ENCODE measurements at places on chromosomes 3 and 15.

GRCh38 chr15:38471974-38472373 lies 18.0 kb downstream of the FAM98B start:
- DNase-seq, result no peak

DNA sequence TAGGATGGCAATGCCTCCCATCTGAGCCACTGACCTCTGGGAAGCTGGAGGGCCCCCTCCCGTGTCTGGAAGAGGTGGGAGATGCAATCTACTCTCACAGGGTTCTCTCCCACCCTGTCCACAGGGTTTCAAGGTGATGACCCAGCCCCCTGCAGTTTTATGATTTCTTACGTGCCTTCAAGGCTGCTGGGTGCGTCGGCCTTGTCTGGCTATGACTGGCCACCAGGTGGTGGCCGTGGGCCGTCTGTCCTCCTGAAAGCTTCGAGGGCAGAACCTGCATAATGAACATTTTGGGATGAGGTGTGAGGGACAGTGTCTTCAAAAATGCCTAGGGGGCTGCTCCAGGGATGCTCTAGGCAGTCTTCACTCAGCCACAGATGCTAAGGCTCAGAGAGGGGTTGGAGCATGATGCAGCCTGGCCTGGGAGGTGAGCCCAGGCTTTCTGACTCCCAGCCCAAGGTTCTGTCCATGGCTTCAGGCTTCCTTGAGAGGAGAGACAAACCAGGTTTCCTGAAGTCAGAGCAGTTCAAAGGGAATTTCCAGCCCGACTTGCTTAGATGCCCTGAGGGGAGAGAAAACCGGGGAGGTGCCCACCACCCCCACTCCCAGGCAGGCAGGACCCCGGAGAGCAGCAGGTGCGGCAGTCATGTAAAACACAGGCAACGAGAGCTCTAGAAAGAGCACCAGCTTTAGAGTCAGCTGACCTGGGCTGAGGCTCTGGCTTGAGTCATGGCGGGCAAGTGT lies 18.7 kb downstream of the ISG20 start:
- DNase-seq, result no peak

DNA sequence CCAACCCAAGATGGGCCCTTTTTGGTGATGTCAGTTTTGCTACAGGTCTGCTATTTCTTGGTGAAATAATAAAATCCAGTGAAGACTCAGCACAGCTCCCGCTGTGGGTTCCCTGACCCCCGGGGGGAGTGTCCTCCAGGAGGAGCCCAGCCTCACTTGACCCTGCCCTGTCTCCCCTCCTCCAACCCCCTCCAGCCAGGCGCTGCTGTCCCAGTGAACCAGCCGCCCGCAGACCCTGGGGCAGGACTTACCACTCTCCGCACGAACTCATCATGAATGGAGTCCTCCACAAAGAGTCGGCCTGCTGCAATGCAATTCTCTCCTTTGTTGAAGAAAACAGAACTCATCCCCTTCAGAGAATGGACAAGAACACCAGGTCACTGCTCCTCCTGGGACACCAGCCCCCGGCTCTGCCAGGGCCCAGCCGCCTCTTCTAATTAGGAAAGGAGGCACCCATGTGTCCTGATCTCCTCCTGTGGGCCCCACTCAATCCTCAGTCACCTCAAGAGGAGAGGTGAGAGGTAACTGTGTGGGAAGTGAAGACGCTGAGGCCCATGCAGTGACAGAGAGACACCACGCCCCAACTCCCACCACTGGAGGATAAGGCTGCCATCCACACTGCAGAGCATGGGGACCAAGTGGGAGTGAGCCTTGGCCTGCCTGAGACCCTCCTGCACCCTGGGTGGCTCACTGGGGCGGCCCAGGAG lies 28.8 kb upstream of the SLC41A3 start:
- no peak for DNase-seq

DNA sequence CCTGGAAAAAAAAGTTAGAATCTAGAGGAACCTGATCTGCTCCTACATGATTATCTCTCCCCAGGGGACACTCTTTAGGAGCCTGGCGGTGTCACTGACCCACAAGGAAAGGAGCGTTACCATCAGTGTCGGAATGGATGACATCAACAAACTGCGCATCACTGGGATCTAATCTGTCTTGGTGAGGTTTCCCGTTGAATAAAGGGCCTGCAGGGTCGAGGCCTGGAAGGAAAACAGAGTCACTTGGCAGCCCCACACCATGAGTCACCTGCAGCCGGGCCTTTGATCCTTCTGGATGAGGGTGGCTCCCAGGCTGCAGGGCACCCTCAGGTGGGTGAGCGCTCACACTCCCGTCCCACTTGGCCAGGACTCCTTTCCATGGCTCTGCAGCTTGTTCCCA lies 25.0 kb downstream of the LIPH start:
- DNase-seq, result no peak

DNA sequence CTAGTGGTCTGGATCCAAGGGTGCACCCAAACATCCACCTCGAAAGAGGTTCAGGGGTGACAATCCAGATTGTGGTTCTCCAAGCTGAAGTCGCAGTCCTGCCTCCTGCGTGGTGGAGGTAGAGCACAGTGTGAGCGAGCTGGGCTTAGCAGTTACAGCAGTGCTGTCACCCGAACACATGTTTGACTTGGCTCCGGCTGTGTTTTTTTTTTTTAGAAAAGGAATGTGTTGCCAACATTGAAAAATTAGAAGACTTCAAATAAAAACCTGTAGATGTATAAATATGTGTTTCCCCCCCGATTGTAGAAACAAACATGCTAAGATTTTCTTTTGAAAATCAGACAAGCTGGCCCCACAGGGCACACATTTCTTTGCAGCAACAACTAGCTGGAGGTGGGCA lies 530.8 kb downstream of the SHQ1 start:
- DNase-seq, result no peak

- DNase-seq, result no peak
These were observed 17.4 kb upstream of the ADPGK start for GRCh38 chr15:72800833-72801481.

GRCh38 chr3:54047568-54047967 lies 74.8 kb upstream of the CACNA2D3 start:
- no peak for DNase-seq

- no peak for DNase-seq
These were observed 55.9 kb downstream of the CLDN1 start for GRCh38 chr3:190266265-190266912.

GRCh38 chr3:9223672-9224071 lies 25.8 kb downstream of the SRGAP3 start:
- DNase-seq, result no peak

GRCh38 chr3:142040941-142041491 lies 108.3 kb downstream of the TFDP2 start:
- DNase-seq, result no peak

- DNase-seq, result no peak
These were observed 35.8 kb upstream of the FBN1 start for GRCh38 chr15:48681353-48681752.

GRCh38 chr3:97816811-97817210 lies 5.0 kb upstream of the CRYBG3 start:
- no peak for DNase-seq

- no peak for DNase-seq
These were observed 16.6 kb upstream of the SEC13 start for GRCh38 chr3:10337323-10338163.

GRCh38 chr3:32411442-32411841 lies 19.8 kb downstream of the CMTM7 start:
- DNase-seq, result no peak

DNA sequence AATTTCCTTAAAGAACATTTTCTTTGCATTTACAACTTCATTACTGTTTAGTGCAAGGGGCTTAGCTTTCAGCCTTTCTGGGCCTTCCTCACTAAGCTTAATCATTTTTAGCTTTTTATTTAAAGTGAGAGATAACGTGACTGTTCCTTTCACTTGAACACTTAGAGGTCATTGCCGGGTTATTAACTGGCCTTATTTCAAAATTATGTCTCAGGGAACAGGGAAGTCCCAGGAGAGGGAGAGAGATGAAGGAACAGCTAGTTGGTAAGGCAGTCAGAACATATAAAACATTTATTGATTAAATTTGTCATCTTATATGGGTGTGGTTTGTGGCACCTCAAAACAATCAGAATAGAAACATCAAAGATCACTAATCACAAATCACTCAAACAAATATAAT lies 268.7 kb downstream of the TIGIT start:
- no peak for DNase-seq

DNA sequence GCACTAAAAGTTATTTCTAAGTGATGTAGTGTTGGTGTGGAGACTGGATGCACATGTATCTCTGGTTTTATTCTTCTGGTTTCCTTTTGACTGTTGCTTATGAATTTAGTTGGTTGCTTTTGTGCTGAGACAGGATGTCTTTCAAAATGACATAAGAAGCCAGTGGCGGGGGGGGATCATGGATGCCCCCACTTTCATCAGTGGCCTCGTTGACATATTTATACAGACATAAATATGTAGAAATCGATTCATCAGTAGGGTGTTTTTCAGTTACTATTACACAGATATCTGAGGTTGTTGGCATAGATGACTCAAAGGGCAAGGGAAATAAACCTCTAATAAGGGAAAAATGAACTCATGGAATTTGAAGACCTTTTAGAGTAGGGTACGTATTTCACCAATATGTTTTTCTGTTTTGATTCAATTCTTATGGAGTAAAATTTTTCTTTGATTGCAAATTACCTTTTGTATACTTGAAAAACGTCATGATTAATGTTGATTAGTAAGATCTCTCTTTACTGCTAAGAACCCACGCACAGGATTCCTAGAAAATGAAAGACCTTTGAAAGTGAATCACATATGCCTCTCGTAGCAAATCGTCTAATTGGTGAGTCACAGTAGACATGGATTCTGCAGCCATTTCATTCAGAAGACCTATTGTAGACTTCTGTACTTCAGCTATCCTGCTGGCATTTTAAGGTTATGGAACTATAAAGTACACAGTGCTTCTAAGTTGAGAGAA lies 97.4 kb upstream of the RBMS3 start:
- DNase-seq, result no peak

- no peak for DNase-seq
These were observed 209.8 kb upstream of the THRB start for GRCh38 chr3:24704496-24704895.

- no peak for DNase-seq
These were observed 825.5 kb downstream of the EPHA3 start for GRCh38 chr3:89932882-89933281.

- no peak for DNase-seq
These were observed 168.8 kb upstream of the TTC14 start for GRCh38 chr3:180433152-180433551.

GRCh38 chr3:8931342-8931741 lies 31.9 kb downstream of the RAD18 start:
- DNase-seq, result no peak

DNA sequence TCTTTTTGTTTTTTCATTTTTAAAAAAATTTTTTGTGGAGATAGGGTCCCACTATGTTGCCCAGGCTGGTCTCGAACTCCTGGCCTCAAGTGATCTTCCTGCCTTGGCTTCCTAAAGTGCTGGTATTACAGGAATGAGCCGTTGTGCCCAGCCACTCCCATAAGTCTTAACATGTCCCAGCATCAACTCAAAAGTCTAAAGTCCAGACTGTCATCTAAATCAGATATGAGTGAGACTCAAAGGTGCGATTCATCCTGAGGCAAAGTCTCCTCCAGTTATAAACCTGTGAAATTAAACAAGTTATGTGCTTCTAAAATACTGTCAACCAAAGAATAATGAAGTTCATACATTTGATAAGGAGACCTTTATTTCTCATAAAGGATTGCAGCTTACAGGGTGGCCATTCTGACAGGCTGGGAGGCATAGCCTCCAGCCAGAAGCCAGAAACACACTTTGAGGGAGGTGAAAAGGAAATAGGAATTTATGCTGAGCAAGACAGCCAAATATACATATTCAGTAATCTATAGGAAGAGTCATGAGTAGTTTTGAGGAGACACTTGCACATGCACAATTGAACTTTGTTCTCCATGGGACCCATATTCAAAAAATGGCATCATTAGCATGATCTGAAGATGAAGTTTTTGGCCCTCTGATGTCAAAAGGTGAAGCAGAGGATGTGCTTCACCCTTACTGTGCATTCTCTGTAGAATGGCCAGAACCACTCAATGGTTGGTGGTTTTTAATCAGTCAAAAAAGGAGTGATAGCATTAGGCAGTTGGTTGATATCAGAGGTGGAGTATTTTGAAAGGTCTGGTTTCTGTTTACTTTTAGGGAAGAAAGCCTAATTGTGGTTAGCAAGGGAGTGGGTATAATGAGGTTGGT lies 11.0 kb upstream of the ZNF662 start:
- no peak for DNase-seq

DNA sequence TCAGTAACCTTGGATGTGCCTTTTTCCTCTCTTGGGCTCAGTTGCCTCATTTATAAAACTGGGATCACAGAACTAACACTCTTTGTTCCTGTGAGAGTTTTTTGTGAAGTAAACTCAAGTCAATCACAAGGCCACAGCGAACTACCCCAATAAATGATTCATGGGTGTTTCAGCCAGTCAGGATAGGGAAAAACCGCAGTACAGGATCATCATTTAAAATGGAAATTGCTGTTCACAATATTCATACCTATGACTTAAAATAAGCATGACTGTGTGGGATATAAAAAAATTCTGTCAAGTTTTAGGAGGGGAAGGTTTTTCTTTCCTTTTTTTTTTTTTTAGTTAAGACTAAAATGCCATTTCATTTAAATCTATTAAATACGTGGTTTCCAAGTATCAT lies 238.1 kb downstream of the CHST2 start:
- no peak for DNase-seq

- no peak for DNase-seq
These were observed 13.2 kb downstream of the TNIK start for GRCh38 chr3:171446801-171447578.

DNA sequence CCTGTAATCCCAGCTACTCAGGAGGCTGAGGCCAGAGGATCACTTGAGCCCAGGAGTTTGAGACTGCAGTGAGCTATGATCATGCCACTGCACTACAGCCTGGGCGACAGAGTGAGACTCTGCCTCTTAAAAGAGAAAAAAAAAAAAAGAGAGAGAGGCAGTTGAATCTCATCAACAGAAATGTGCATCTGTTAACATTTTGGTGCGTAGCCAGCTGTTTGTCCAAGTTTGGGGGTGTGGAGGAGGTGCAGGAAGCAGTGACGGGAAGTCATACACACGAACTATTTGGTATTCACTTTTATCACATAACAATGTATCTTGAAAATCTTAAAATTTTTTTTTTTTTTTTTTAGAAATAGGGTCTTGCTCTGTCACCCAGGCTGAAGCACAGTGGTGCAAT lies 18.2 kb upstream of the CEMIP start:
- DNase-seq, result no peak

DNA sequence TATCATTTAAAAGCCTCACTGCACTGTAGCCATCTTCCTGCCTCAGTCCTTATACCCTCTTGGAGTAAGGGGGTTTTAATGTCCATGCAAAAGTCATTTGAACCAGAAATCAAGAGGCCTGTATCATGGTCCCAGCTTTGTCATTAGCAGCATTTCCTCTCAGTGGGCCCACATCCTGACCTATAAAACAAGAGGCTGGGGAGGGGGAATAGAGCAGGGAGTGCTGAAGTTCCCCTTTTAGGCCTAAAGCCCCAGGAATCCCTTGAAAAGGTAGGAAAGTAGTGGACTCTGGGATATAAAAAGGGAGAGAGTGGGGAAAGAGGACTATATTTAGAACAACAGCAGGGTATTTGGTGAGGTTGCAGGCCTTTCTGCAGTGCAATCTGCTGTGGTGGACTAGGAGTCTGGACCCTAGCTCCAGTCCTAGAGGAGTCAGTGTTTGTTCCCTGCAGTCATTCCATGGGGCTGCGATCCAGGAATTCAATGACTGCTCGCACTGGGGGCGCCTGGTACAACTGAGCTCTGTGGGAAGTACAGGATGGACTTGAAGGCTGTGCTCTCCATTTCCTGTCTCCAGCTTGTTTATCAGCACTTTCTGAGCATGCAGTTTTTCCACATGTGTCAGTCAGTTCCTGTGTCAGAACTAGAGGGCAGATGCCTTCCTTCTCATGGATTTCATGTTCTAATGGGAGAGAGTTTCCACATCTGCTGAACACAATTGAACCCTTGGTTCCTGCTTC lies 46.8 kb downstream of the PDHB start:
- DNase-seq, result no peak

GRCh38 chr3:44048196-44048924 lies 193.3 kb upstream of the TOPAZ1 start:
- DNase-seq, result no peak
